ENCODE measurements at places on chromosomes 2 and 18. TPM values are rescaled to one million over a fixed set of nuclear protein-coding genes. Genes with fewer than 3 reads are reported as not detected.

ARHGEF4 gene
- 0.11 TPM for total RNA-seq

KCNE4 gene
- not detected for total RNA-seq

ASXL3 gene
- not detected for total RNA-seq

RNF144A gene
- 19.0 TPM for total RNA-seq

EPB41L3 gene
- total RNA-seq = 4.4 TPM

DNA sequence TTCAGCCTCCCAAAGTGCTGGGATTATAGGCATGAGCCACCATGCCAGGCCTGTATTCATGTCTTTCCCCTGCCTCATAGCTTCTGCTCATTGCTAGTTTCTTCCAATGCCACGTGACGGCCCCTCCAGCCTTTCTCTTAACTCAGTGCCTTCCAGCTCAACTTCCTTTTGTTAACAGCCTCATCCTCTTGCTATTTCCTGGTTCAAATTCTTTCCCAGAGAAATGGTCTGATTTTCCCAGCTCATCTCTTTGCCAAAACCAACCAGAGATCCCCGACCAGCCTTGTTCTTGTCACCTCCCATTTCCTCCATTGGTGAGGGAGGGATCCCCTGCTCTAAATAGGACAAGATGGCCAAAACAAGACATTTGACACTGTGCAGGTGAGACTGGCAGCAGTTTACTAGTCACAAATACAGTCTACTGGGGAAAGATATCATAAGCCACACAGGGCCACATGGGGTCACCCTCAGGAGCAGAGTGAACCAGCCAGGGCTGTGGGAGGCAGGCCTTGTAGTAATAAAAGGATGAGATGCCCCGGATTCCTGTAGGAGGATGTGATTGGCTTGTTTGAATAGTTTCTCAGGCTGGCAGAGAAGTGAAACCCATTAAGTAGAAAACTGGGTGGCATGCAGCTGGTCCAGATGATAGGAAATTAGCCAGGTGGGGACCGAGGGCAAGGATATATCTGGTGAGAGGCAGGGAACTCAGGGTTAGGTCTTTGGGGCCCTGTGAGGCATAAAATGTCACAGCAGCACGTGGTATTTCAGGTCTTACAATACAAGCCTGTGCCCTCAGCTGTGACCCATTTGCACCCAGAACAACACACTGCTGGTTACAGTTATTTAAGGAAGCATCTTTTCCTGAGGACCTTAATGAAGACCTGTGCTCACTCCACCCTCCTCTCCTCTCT lies 6.4 kb downstream of the CD207 start:
- H3K27me3 ChIP-seq = no peaks in the 10 kb centered on the region
- no peak overlapping the region for H3K27ac ChIP-seq
- no peaks in the 10 kb centered on the region for H3K4me1 ChIP-seq
- H3K36me3 ChIP-seq = no peaks in the 10 kb centered on the region

DNA sequence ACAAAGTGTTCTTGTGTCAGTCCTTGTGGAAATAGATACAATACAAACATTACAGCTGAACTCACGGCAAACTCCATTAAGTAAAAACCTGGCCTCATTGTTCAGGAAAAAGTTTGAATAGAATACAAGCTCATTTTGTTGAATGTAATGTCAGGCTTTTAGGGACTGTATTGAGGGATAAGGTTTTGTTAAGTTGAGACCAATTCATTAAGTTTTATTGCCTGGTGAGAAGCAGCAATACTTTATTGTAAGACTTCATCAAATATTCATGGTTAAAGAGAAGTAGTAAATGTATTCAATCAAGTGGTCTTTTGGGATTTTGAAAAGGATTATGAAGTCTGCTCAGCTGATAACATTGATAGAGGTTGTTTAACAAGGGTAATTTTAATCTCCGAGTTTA lies 35.4 kb upstream of the METAP1D start:
- H3K27me3 ChIP-seq = no peaks in the 10 kb centered on the region
- H3K4me3 ChIP-seq = no peak overlapping the region
- H3K36me3 ChIP-seq = peaks cover 30% of the 10 kb centered on the region
- DNase-seq = no peak
- H3K27ac ChIP-seq = no peak overlapping the region
